Thoracic aorta (tissue), 2 donors: ENCODE measurements at places on chromosomes 11 and 22. TPM values are rescaled to one million over a fixed set of nuclear protein-coding genes. Genes with fewer than 3 reads are reported as not detected.

The ZNF70 gene
- total RNA-seq: 13.8 TPM

The NELL1 gene
- total RNA-seq: not detected

- DNase-seq: no peak
These were observed 8.9 kb upstream of the CLMP start for GRCh38 chr11:123203934-123204333.

The FXYD2 gene
- total RNA-seq: not detected

DNA sequence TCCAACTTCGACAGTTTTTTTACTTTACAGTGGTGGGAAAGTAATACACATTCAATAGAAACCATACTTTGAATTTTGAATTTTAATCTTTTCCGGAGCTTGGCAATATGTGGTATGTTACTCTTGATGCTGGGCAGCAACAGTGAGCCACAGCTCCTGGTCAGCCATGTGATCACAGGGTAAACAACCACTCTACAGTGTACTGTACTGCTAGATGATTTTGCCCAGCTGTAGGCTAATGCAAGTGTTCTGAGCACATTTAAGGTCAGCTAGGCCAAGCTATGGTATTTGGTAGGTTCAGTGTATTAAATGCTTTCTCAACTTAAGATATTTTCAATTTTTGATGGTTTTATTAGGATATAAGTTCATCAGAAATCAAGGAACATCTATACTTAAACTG is 48.7 kb upstream of the GRIK4 start:
- DNase-seq: no peak

GRCh38 chr22:46575911-46576555 is 38.6 kb upstream of the CELSR1 start:
- no peak for DNase-seq

The ZNF280A gene
- not detected for total RNA-seq

- DNase-seq: no peak
These were observed 35.2 kb upstream of the CLDN5 start for GRCh38 chr22:19559324-19559811.

- no peak for DNase-seq
These were observed 3.9 kb downstream of the PRDM11 start for GRCh38 chr11:45150301-45150700.

GRCh38 chr11:2951231-2952110 is 22.3 kb upstream of the PHLDA2 start:
- DNase-seq: no peak

GRCh38 chr11:44776551-44777208 is 49.9 kb downstream of the TSPAN18 start:
- DNase-seq: no peak

GRCh38 chr22:31106001-31106571 is 1.3 kb downstream of the SELENOM start:
- DNase-seq: no peak

The DBX1 gene
- total RNA-seq: not detected

DNA sequence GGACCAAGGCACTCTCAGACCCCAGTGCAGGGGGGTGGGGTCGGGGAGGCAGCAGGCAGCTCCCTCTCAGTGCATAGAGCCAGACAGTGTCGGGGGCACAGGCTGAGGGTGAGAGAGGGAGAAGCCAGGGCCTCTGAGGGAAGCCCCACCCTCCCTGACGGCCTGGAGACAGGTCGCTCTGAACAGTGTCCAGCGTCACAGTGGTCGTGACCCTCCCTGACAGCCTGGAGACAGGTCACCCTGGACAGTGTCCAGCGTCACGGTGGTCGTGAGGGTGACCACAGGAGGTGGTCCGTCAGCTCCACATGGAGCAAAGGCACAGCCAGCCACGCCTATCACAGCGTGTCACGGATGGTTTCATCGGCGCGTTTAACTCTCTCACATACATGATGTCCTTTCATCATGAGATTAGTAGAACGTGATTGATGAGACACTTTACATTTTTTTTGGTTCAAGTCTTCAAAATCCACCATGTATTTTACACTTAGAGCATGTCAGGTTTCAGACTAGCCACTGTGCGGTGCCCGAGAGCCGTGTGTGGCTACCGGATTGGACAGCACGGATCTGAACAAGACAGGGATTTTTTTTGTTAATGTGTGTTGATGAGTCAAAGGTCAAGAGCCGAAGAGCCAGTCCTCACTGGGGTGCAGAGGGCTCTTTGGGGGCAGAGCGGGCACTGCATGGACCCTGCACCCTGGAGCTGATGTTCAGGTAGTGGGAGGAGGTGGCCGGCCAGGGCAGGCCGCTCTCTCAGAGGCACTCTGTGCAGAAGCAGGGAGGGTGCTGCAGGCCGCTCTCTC is 23.9 kb upstream of the PANX2 start:
- no peak for DNase-seq

The PHOX2A gene
- not detected for total RNA-seq

The SYCE3 gene
- not detected for total RNA-seq

- no peak for DNase-seq
These were observed 35.4 kb upstream of the CD44 start for GRCh38 chr11:35103366-35104208.

- DNase-seq: no peak
These were observed 872 bp downstream of the TMA7B start for GRCh38 chr22:39960791-39961746.

DNA sequence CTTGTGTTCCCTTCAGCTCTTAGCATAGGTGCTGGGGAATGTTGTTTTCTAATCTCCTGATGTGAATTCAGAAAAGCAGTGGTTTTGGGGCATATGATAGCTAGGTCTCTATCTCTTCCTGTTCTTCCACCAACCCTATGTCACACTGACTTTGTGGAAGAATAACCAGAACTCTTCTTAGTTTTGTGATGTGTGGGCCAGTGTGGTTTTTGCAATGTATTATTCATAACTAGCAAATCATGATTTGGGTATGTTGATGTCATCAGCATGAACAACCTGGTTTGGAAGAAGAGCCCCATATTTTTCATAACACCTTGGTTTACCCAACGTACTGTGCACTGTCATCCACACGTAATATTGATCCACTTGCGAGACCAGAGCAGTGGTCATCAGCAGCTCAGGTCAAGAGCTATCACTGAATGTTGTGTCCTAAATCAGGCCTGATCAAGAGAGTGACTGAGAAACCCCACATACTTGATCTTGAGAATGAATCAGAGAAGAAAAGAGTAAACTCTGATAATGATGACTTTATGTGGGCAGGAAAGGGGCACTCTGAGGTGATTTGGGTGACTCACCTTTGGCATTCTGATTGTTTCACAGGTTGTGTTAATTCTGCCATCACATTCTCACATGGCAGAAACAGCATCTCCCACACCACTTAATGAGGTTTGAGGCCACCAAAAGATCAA is 19.4 kb upstream of the MS4A6E start:
- no peak for DNase-seq

DNA sequence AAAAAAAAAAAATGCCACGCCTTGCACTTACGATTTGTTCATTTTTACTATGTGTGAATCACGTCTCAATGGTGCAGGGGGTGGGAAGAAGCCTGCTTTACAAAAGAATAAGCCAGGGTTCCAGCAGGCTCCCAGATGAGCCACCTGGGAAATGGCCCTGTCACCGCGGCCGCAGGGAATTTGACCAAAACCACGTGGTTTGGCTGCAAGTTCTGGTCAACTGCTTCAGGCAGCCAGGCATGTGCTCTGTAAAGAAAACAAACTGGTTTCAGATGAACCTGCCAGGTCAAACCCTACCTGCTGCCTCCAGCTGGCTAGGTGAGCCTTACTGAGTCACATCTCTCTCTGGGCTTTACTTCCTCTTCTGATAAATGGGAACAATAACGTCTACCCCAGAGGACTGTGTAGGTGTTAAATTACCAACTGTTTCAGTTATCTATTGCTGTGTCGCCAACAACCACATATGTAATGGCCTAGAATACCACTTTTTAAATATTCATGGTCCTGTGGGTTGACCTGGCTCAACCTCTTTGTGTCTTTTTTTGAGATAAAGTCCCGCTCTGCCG is 30.5 kb upstream of the GCAT start:
- no peak for DNase-seq

The CD6 gene
- total RNA-seq: 2.2 TPM

- no peak for DNase-seq
These were observed at the start of gene BARX2 for GRCh38 chr11:129375751-129376657. Gene BARX2, plus strand, starts transcription at chr11:129375848. Its CDS starts 188 bp downstream, at chr11:129376036.

DNA sequence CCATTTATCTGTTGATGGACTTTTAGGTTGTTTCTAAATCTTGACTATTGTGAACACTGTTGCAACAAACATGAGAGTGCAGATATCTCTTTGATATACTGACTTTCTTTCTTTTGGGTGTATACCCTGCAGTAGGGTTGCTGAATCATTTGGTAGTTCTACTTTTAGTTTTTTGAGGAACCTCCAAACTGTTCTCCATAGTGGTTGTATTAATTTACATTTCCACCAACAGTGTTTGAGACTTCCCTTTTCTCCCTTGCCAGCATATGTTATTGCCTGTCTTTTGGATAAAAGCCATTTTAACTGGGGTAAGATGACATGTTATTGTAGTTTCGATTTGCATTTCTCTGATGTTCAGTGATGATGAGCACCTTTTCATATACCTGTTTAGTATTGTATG is 330.0 kb downstream of the DDX10 start:
- DNase-seq: no peak

DNA sequence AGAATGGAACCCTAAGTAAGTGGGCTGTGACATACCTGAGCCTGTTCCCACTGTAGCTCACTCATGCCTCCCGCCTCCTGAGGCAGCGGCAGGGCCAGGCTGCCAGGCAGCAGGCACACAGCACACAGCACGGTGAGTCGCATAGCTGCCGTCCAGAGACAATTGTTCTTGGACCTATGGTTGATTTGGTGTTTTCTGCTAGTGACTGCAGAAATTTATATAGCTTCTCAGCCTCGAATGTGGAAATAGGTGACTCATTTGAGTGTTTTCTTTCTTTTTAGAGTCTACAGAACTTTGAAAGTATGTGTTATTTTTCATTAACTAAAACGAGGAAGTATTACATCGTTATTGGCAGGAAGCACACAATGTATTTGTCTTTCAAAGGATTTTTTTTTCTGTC is at the start of gene MMP7:
TSS of gene MMP7 (minus strand) at position 190 of the 400 bp plus-strand sequence. CDS start at position 143, 47 bp downstream.
- DNase-seq: no peak

The C11orf42 gene
- not detected for total RNA-seq

- DNase-seq: no peak
These were observed 390.0 kb upstream of the CCDC90B start for GRCh38 chr11:83676056-83676601.

GRCh38 chr22:44161673-44162072 is 19.1 kb upstream of the PARVG start:
- DNase-seq: no peak

DNA sequence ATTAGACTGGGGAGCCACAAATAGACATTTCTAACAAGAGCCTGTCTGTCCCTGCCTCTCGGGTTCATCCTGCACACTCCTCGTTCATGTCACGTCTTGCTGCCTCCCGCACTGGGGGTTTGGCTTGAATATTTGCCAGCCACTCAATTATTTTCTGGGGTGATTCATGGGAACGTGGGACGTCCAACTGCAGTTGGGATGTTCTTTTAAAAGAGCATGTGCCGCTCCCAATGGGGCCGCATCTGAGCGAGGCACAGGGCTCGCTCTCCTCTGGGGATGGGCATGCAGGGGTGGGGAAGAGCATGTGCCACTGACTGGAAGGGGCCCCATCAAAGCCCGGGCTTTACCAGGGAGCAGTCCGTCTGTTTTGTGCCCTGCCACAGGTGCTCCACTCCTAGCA is 43.4 kb downstream of the PARVG start:
- DNase-seq: no peak

- no peak for DNase-seq
These were observed 47.3 kb downstream of the RAB30 start for GRCh38 chr11:83024270-83024854.

The TRIM51 gene
- not detected for total RNA-seq

The RBMXL2 gene
- total RNA-seq: not detected

DNA sequence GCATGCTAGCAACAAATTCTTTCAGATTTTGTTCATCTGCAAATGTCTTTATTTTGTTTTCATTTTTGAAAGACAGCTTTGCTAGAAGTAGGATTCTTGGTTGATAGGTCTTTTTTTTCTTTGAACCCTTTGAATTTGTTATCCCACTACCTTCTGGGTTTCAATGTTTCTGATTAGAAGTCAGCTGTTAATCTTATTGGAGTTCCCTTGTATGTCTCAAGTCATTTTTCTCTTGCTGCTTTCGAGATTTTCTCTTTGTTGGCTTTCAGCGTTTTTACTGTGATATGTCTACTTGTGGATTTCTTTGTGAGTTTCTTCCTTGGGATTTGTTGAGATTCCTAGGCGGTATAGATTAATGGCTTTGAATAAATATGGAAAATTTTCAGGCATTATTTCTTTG is 27.2 kb upstream of the MS4A8 start:
- DNase-seq: no peak

DNA sequence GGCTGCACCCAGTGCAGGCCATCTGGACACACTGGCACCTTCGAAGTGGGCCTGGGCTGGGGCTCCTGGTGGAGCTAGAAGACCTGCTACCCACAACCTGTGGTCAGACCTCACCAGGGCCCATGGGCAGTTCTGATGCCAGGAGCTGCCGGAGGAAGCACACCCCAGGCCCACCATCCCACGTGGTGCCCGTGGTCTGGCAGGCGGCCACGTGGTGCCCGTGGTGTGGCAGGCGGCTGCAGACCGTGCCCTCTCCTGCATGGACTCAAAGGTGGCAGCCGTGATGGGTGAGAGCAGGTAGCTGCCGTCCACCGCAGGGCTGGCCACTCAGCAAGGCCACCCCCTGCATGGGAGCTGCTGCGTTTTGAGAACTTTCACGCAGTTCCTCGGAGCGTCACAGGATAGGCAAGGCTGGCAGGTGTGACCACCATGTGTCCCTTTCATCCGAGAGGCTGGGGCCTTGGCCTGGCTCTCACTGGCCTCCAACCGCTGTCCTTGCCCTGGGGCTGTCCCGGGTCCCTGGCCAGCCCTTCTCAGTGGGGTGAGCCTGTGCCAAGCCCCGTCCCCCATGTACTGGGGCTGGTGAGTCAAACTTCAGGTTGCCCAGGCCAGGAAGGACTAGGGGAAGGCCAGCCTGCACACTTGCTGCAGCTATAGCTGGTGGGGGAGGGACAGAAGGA is 3.9 kb upstream of the IL17REL start:
- DNase-seq: no peak

DNA sequence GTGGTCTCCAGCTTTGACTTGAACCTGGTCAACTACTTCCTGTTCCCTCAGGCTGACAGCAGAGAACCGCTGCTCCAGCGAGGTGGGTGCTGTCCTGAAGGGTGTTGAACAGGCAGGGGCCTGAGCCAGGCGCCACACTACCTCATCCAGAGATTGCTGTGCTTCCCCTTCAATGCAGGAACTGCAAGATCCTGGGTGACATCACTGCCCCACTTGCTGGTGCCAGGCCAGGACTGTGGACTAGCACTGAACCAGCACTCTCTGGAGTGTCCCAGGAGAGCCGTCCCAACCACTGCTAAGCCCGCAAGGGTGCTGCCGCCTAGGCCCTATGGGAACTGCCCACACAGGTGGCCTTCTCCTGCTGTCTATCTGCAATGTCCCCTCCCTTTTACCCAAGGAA is 51.7 kb downstream of the GAB4 start:
- DNase-seq: no peak

The STK33 gene
- total RNA-seq: not detected

GRCh38 chr11:34427186-34427805 is 11.4 kb upstream of the CAT start:
- DNase-seq: no peak

The OR52B2 gene
- total RNA-seq: not detected
